ENCODE measurements at places on chromosomes 6 and 20.

DNA sequence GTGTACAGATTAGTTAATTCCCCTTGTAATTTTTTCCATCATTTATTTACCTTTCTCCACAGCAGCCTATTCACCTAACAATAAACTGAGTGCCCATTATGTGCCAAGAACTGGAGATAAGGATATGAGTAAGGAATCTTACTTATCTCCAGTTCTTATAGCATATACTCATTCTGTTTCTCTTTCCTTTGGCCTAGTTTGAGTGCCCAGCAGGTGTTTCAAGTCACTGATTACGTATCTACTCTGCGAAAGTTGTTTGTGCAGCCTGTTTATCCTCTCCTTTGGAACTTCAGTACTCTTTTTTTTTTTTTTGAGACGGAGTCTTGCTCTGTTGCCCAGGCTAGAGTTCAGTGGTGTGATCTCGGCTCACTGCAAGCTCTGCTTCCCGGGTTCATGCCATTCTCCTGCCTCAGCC is 17.3 kb upstream of the POU5F1 start:
- no peak for DNase-seq

- DNase-seq: peak; percentile 24
Measured at GRCh38 chr6:144006736-144007477, 1.2 kb downstream of the PLAGL1 start.

DNA sequence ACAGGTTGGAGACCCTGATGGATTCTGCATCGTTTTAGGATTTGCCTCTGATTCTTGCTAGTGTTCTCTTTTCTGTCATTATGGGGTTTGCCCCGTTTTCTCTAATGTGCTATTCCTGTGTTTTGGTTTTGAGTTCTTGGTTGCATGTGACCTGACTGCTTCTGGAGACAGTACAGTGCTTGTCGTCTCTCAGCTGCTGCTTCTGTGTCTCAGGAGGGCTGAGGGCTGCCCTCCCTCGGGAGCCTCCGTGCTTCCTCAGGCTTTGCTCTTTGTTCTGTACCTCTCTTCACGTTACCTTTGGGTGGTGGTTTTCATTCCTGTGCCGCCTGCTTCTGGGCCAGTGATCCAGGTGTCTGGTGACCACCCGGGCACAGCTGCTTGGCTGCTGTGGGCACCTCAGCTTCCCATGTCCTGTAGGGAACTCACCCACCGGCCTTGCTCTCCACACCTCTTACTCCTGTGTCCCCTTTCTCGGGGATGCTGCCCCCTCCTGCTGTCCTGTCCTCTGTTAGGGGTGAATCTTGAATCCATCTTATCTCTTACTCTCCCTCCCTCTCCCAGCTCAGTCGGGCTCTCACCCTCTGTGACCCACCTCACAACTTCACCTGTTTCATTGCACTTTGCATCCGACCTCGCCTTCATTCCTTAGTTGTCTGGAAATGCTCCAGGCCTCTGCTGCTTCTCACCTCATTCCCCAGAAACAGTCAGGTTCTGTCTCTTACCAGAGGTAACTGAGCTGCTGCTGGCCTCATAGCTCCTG is 33.2 kb downstream of the PANK2 start:
- no peak for DNase-seq

DNA sequence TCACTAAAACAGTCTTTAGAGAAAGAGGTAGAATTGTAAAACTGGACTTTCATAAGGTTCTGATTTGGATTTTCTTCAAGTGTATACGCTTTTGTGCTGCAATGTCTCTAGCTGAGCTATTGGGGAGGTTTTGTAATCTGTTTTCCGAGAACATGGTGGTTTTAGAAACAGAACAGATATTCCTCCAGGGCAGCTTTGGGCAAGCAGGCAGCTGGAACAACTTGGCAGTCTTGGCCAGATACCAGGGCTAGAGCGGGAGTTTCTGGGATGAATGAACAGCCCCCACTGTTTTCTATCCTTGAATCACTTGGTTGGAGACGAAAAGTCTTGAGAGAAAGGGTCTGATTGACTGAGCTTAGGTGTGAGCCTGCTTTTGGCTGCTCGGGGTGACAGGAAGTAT is 17.1 kb upstream of the ARMC2 start:
- DNase-seq: no peak

GRCh38 chr20:54350415-54350814 is 125.0 kb upstream of the DOK5 start:
- no peak for DNase-seq

- no peak for DNase-seq
Measured at GRCh38 chr6:158230967-158231550, 62.9 kb downstream of the GTF2H5 start.

DNA sequence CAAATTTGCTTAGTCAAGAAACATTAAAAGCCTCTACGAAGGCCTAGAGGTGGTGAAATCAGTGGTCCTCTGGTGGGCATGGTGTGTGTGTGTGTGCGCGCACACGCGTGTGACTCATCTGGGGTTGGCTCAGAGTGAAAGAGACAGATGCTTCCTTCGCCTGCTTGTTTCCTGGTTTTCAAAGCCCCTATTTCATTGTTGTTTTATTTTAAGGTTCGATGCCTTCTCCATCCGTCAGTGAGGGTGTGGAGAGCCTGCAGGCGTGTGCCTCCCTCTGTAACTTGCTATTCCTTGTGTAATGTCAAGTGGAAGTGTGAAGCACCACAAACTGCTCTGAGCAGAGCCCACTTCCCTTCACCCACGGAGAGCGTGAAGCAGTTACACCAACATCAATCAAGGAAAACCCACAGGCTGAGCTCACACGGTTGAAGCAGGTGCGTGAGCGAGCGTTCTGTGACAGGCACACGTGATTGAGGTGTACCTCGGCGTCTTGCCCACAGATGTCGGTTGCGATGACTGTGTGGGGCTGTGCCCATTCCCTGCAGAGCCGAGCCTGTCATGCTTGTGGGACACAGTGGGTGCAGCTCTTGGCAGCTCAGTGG is 233.9 kb downstream of the PRL start:
- peak; percentile 46 for DNase-seq

- DNase-seq: no peak
Measured at GRCh38 chr6:63140692-63141318, 70.5 kb upstream of the FKBP1C start.

DNA sequence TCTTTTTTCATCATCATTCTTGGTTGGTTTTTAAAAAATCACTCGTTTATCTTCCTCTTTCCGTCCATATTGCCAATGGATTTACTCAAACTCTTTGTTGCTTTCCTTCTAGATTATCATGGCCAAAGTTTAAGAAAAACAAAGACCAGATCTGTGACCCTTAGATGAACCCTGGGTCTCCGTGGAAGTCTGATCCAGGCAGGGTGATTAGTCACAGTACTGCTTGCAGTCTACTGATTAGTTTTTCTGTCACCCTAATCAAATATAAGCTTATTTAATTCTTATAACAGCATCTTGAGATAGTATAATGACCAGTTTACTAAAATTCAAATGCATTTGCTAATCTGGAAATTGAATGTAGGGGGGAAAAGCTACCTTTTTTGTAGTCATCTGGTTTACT is 6.0 kb upstream of the SMIM28 start:
- DNase-seq: no peak

- DNase-seq: no peak
Measured at GRCh38 chr6:116369540-116369939, 1.2 kb upstream of the DSE start.

DNA sequence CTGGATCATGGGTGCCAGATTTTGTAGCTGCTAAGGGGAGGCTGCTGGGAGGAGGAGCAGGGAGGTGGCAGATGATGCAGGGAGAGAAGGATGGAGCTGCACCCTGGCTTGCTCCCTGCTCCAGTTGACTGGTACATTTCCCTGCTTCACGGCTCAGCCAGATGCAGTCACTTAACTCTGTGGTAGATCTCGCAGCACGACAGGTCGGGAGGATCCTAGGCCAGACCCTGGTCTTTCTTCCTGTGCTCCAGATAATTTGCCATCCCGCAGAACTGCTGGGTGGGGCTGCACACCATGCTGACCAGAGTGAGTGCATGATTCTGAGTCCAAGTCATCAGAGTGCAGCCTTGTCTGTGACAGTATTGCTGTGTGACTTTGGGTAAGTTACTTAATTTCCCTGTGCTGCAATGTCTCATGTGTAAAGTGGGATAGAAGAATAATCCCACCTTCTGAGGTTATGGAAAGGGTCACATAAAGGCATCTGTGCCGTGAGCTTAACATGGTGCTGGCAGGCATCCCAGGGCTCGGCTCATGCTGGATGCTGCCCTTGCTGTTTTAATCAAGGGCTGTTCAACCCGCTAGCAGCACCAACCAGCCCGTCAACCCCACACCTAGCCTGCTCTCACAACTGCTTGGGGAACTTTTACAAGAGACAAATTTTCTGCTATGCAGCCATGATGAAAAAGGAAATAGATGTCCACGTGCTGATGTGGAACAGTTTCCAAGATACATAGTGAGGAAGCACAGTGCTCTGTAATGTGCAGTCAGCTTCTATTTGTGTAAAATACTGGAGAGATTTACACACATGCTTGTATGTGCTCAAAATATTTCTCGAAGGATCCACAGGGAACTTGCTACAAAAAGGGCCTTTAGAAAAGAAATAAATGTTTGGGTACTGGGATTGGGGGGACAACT is 257.9 kb downstream of the CDH26 start:
- DNase-seq: no peak

DNA sequence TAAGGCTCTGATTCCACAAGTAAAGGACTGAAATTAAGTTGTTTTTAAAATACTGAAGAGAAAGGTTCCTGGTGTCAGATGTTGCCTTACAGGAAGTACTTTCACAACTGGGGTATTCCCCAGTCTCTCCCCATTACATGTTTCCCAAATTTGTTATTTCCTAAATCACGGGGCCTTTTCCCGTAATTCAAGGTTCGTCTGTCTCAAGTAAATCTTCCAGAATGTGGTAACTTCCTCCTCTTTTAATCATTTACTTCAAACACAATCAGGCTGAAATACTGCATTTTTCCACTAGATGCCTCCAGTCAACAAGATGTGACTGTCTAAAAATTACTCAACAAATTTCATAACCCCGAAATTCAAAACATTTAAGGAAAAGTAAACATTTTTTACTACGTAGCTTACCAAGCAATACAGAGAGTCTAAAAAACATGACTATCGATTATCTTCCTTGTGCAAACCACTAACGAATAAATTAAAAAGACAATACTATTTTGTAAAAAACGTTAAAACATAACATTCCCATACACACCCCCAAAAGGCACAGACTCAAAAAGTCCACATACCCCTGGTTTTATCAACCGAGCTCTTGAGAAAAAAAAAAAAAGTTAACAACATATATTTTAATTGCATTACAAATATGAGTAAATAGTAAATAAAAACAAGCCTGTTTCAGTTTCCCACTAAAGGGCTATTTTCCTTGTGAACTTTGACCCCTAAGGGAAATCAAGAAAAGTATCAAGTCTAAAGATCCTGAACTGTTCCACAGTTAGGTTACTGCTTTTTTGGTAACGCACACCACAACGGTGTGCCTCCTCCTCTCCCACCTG is 1.7 kb downstream of the SOD2 start:
- DNase-seq: no peak

GRCh38 chr6:25332655-25333071 is 53.5 kb downstream of the CARMIL1 start:
- no peak for DNase-seq

DNA sequence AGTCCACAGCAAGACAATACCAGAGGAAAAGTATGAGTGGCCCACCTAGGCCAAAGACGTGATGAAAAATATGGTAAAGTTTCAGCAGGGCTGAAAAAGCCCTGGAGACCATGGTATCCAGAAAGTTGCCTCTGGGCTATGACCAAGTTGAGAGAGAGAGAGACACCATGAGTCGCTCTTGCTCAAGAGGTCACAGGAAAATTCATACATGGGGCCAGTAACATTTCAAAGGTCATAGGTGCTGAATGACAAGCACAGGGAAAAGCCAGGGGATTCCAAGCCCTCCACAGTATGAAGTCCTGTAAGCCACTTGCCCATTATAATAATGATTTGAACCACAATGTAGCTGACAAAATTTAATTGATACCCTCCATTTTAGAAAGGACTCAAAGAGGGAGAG is 657.7 kb upstream of the CITED2 start:
- DNase-seq: no peak

- DNase-seq: no peak
Measured at GRCh38 chr6:169253337-169254238, at the start of gene THBS2. Gene THBS2, minus strand, starts transcription at chr6:169253846. Its CDS starts 3,062 bp downstream, at chr6:169250784.

- DNase-seq: no peak
Measured at GRCh38 chr6:88970301-88970700, 6.9 kb upstream of the RNGTT start.

DNA sequence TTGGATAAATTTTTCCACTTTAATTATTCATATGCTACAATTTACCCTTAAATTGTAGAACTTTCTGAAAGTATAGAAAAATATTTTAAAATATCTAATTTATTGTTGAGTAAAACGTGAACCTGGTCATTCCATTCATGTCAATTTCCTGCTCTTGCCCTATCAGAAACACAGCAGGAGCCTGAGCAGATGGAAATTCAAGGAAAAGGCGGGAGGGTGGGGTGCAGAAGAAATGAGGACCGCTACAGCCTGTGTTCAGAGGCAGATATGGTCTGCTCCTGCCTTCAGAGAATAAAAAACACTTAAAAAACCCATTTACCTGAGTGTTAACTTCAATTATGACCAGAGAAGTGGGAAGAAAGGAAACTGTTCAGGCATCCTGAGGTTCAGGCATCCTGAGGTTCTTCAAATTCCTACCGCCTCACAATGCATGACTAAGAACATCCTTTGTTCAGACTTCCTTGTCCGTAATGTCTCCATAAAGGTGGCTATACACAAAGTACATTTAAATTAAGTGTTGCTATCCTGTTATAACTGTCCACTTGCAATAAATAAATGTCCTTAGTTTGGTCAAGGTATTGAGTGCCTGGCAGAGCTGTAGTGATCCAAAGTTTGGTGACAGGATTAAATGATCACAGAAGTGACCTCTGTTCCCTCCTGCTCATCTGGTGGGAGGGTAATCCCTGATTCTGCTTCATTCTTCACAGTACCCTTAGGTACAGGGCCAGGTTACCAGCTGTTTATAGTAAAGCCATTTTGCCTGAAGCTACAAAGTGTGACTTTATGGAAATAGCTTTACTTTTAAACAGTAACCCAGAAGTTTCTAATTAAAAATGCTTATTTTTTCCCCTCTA is 109.1 kb downstream of the MAN1A1 start:
- no peak for DNase-seq

GRCh38 chr20:9141070-9141469 is 72.2 kb downstream of the PLCB4 start:
- DNase-seq: no peak

DNA sequence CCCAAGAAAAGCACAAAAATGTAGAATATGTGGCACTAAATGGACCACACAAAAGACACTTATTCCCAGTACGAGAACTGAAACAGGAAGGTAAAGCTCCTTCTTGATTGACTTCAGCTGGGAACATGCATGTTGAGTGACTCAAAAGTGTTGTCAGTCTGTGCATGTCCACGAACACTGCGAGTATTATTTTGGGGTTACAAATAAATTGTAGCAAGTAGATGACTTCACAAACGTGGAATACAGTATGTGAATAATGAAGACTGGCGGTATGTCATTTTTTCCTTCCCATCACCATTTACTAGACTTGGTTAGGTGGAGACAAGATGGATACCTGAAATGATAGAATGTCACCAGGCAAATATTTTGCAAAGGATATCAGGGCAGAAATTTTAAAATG is 45.4 kb downstream of the L3MBTL3 start:
- DNase-seq: no peak
